Activated naive CD4-positive, alpha-beta T cell treated with anti-CD3 and anti-CD28 coated beads, Interleukin-2, amount 10 ng/mL, durations not matched to agents 7 days and 5 days (primary cell): ENCODE measurements at places on chromosomes 7 and 10.

GRCh38 chr10:43921881-43922280 is 273.2 kb upstream of the ZNF32 start:
- no peak for DNase-seq

DNA sequence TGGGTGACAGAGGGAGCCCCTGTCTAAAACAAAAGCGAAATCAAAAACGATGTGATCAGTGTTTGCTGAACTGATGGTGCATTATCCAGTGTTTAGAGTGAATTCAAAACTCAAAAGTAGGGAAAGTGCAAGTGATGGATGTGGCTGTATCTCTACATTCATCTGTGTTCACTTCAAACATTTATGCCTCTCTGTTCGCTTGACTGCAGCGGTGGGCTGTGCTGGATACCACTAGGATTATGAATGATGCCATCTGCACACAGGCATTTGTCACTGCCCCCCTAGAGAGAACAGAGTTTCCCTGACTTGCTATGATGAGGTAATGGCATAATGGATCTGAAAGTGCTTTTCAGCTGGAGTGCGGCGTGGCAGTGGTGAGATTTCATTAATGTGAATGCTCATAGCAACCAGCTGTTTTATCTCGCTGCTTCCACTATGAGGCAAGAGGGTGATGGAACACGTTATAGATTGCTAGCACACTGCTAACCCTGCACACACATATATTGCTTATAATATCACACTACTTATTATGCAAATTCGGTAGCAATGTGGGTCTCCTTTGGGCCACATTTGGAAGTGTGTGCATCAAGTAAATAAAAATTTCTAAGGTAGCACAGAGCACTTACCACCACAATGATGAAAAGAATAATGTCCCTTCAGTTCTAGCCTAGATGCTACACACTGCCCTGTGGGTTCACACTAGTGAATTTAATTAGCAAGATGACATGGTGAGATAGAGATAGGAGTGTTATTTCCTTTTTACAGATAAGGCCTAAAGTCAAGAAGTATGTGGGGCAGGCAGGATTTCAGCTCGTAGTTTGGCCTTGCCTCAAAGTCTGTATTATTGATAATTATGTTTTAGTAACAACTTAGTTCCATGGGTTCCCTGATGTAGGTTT is 164.7 kb downstream of the CAMK1D start:
- DNase-seq: no peak

DNA sequence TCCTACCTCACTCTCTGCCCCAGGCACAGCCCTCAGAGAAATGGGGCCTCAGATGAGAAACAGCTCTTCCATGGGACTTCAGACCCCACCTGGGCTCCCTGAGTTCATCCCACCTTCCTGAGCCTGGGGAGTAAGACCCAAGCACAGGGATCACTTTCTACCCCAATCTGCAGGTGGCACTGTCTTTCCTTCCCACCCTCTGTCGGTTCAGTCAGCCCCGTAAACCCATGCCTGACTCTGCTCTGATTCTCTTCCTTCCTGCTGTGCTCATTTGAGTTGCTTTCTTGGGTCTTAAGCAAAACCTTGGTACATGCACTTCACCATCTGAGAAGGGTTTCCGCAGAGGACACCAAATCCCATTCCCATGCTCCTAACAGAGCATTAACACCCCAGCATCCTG is 306.4 kb upstream of the CDC14C start:
- no peak for DNase-seq

- peak; percentile 39 for DNase-seq
Observed at GRCh38 chr7:44977959-44978335, 868 bp downstream of the MYO1G start.

DNA sequence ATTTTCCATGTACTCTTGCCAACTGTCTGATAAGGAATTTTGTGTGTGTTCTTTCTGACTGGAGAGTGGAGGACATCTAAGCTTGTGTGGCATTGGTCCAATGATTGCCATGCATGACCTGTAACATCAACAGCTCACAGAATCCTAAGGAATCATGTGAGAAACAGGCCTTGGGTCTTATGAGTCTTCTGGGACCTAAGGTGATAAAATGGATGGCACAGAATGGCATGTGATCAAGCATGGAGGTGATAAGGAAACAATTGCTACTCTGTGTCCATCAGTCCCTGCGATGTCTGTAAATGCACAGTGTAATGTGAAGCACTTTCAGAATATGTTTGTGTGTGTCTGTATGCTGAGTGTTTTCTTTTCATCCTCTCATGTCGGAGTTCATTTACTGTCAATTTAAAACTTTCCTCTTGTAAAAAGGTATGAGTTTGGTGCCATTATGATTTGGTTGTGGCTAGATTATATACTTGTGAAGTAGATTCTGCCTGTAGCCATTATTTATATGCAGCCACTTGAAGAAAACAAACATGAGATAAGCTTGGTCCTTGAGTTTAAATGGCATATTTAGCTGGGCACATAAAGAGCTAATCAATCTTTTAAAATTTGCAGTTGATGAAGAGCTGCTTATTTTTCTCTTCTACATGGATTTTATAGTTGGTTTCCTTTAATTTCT is 127.5 kb downstream of the VPS50 start:
- no peak for DNase-seq

DNA sequence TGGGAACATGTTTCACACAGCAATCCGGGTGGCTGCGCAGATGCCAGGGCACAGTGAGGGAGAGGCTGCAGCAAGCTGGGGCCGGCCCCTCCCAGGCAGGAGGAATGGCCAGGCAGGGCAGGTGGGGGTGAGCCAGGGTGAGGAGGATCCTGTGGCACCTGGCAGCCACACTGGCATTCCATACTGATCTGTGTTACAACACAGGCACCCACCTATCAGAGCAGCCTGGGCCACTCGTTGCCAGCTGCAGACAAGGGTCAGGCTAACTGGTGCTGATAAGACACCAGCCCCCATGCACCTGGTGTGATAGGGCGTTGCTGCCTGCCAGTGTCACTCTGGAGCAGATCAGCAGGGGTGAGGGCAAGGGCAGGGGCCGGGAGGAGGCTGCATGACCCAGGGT is 16.6 kb upstream of the RET start:
- no peak for DNase-seq

DNA sequence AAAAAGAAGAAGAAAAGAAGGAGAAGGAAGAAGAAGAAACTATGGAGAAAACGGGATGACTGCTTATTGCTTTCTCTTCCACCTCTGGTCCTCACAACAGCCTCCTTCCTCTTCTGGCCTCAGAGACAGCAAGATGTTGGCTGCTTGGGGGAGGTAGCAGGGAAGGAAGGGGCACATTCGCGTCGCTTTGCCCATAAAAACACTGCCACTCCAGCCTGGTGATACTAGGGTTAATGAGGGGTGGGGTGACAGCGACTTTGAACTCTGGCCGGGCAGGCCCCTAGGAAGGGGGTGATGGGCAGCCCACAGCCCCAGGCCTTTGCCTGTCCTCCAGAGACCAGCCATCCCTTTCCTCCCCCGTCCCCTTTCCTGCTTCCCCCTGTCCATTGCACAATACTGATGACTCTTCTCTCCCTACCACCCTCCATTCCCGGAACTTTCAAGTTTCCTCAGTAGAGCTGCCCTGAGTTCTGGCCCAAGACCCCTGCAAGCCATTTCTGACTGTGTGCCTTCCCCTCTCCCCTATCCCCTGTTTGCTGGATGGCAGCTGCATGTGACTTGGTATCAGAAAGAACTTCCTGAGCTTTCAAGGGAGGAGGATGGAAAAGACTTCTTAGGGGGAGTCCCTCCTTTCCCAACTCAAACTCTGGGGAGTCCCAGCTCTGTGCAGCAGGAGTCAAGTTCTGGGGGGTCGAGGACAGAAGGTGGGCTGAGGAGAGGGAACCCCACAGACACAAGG is 2.2 kb upstream of the CUEDC2 start:
- no peak for DNase-seq

GRCh38 chr10:78028438-78029268 is 662 bp downstream of the POLR3A start:
- DNase-seq: peak; percentile 52

GRCh38 chr7:85883-86515 is 106.4 kb upstream of the FAM20C start:
- no peak for DNase-seq

DNA sequence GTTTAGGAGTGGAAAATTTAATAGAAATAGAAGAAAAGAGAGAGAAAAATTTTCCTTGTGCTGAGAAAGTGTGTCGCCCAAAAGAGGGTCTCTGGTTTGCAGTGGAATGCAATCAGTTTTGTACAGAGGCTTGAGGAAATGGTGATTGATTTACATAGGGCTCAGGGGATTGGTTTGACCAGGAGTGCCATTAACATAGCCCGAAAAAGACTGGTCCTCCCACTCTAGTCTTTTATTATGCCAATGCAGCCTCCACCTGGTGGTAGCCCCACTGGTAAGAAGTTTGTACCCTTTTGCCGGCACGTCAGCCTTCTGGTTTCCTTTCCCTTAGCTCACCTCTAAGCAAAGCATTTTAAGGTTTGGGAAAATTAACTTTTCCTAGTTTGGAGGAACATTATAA is 885.3 kb downstream of the XPNPEP1 start:
- DNase-seq: no peak

GRCh38 chr10:50531388-50532077 is 92.2 kb downstream of the SGMS1 start:
- DNase-seq: no peak

- no peak for DNase-seq
Observed at GRCh38 chr10:70561558-70561957, 41.0 kb downstream of the PRF1 start.

DNA sequence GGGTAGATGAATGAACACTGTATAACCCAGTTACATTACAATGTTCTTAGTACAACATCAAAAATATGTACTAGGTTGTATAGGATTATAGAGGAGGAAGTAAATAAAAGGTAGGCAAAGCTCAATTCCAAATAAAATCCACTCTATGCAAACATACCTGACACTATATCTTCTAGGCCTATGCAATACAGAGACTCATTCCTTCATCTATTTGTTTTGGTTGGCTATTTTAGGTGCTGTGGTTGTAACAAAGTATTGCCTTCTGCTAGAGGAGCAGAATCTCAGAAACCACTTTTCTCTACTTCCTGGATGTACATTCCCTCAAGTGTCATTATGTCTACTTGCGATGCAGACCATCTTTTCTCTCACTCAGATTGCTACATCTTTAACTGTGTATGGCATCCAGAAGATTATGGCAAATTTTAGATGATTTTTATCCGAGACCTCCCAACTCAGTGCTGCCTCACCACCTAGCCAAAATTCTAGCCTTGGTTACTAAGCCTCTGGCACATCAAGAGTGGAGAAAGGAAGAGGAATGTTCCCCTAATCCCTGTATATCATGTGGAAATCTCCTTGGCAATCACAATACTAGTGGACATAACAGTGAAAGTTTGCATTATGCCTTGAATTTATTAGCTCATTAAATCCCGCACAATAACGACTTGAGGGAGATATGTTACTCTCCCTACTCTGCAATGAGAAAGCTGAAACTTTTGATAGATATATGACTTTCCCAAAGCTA is 5.5 kb upstream of the TFPI2 start:
- DNase-seq: no peak

DNA sequence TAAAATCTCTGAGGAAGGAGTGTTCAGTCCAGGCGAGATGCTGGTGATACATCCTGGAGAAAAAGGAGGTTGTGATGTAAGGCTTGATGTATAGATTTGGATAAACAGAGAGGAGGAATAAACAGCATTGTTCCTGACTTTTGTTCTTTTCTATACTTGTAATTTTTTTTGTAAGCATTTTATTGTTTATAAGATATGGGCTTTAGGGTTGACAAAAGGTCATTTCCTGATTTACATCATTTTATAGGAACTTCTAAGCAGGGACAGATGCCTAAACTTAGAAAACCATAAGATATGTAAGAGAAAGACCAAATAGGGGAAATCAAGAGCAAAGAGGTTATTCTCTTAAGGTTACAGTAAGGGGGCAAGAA is 16.7 kb upstream of the SLC26A4 start:
- DNase-seq: no peak

GRCh38 chr7:149719912-149720335 is 53.5 kb downstream of the ZNF467 start:
- no peak for DNase-seq

DNA sequence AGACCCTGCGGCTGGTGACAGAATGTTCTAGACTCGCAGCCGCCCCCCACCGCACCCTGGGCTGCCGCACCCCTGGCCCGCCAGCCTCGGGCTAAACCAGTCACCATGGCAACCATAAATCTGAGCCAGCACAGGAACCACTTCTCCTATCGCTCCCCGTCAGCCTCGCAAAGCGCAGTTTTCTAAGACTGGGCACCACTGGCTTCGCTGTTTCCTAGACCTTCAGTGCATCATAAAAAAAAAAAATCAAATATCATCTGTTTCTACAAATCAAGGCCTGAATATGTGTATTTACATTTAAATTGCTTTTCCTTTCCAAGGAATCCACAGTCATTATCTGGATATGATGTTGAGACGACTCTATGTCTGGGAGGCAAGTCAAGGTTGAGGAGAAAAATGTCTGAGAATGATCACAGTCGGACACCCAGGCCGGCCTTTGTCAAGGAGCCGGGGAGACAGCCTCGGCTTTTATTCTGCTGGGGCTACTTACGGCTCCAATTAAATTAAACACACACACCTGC is 99.9 kb downstream of the PTPRN2 start:
- no peak for DNase-seq
